DMS79 (cell line): ENCODE measurements at places on chromosomes 3 and 15.

DNA sequence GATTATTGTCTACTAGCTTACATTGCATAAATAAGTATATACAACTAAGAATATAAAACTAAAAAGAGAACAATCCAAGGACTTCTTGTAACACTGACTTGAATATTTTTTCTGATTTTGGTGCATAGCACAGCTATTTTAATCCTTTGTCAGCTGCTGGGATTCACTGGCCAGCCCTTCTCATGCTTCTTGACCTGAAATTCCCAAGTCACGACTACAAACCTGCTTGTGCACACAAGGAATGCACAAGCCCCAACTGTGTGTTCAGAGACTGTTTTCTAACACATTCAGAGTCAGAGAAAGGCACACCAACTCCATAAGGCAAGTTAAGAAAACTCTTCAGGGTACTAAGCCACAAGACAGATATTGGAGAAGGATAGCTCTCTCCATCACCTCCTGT is 80.9 kb downstream of the TNIK start:
- no peak for DNase-seq

- no peak for DNase-seq
These were observed 9.9 kb upstream of the PXK start for GRCh38 chr3:58322793-58323192.

DNA sequence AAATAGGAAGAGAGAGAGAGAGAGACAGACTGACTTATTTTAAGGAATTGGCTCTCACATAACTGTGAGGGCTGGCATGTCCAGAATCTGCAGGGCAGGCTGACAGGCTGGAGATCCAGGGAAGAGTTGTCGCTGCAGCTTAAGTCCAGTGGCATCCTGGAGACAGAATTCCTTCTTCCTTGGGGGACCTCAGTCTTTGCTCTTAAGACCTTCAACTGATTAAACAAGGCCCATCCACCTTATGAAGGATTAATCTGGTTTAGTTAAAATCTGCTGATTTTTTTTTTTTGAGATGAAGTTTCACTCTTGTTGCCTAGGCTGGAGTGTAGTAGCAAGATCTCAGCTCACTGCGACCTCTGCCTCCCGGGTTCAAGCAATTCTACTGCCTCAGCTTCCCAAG is 128.0 kb upstream of the ALDH1A3 start:
- no peak for DNase-seq

- DNase-seq = no peak
These were observed 124.3 kb downstream of the MYLK start for GRCh38 chr3:123759871-123760270.

DNA sequence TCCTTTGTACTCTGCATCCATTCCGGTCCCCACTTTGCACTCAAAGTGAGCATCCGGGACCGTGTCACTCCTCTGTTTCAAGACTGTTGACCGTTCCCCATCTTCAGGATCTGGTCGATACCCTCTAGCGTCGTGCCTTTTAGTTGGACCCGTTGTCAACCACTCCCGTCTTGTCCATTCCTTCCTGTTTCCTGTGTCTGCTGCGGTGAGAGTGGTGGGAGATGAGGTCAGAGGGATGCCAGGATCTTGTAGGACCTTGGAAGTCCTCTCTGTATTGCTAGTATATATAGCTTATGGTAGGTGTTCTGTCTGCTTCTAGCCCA is 624 bp downstream of the BRK1 start:
- no peak for DNase-seq

- no peak for DNase-seq
These were observed 639 bp downstream of the FOXP1 start for GRCh38 chr3:71582612-71583565.

DNA sequence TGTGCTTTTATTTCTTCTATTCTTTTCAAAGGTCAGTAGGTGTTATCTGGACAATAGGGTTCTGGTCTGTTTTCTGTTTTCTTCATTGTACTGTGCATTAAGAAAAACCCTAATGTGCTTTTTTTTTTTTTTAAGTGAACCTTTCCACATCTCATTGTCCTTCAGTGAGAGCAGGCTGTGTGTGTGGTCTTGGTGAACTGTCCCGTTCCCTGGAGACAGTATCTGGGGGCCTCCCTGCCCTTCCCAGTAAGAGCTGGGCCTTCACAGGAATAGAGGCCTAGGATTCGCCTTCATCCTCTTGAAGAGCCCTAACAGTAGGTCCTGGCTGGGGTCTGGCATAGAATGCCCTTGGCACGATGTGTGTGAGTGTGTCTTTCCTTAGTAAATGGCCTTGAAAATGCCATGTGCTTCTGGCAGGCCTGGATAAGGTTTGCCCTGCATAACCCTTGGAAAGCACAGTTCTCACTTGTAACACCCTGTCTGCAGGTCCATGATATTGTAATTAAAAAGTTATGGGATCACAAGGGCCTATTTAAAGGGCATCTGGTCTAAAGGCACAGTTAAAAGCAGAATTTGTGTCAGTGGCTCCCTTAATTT is 81.2 kb downstream of the IGF1R start:
- no peak for DNase-seq

GRCh38 chr3:137083332-137083731 is 125.5 kb downstream of the IL20RB start:
- no peak for DNase-seq

DNA sequence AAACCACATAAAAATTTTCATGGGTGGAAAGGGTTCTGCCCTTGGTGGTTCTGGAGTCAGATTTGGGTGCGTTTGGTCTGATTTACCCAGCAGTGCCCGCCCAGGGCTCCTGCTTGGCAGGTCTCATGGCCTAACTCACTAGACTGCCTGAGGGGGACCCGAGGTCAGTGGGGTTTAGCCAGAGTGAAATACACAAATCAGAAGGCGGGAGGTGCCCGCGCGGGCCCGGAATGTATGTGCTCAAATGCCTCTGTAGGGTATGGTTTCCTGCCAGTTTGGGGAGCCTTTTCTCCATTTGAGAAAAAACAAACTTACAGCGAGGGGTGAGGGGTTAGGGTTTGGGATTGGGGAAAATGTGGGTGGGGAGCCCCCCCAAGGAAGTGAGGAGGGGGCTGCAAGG is 70.9 kb upstream of the POLG start:
- DNase-seq = no peak

DNA sequence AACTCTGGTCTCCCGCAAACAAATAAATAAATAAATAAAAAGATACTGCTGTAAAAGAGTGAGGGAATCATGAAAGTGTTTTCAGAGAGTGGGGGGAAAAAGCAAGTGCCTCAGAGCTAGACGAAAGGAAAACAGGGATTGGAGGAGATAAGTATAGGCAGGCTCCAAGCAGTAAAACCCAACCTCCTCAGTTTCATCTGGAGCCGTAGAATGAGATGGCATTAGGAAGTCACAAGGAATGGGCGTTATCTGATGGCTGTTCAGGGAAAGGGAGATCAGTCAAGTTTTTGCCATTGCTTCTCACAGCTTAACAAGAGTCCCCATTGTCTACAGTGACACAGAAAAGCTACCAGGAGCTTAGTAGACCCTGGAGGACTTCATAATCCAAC is 451.5 kb upstream of the PPP2R3A start:
- DNase-seq = no peak

- no peak for DNase-seq
These were observed 531.3 kb upstream of the UBE2E2 start for GRCh38 chr3:22671848-22672247.

DNA sequence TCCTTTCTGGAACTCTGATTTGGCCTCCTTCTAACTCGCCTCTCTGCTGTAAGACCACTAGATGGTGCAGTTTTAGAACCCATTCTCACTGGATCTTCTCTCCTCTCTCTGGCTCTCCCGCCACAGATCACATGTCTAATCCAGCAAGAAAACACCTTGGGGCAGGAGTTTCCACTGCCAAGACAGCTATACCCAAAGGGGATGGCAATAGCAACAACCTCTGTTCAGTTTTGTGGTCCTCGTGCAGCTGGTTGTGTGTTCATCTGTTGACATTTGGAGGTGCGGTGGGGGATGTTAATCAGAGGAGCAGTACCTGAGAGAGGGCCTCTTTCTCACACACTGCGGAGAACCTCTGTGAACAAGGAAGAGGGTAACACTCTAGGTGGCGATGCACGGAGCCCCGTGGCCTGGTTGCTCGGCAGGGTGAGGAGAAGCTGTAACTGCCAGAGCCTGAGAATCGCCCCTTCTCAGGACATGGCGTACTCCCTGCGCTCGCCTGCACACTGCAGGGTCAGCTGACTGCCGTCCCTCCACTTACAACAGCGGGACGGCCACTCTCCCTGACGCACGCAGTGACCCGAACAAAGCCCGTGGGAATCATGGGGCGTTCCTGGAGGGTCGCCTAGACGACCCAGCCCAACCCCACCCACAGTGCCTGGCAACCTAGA is at the start of gene TEX55:
Gene TEX55, plus strand, starts transcription at position 666 of the 668 bp plus-strand sequence. CDS start 25 bp downstream, outside the sequence.
- DNase-seq = peak; percentile 2

DNA sequence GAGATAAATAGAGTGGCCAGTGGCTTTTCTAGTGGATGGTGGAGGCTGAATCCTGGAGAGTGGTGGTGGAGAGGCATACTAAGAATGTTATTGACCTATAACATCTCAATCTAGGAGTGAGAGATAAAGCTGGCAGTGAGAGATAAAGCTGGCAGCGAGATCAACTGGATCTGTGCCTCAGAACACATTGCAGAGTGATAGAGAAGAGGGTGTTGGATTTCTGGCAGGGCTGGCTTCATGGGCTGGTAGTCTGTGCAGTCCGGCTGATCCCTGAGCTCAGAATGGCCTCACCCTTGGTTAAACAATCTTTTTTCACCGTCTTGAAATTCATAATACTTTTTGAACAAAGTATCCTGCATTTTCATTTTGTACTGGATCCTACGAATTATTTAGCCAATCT is 221.2 kb downstream of the NLGN1 start:
- no peak for DNase-seq

DNA sequence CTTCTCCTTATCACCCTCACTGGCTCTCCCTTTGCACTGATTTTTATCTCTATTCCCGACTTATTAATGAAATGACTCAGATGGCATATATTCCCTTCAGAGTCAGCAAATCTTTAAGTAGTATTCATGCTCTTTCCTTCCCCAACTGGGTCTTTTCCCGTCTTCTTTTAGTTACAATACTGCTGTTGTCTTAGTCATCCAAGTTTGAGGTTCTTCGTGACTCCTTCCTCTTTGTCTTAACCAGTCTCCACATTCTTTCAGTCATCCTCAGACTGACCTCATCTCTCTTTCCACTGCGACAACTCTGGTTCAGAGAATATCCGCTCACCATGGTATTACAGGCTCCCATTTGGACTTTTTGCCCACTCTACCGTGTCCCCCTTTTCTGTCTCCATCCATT is 12.4 kb downstream of the WDR5B start:
- DNase-seq = no peak

DNA sequence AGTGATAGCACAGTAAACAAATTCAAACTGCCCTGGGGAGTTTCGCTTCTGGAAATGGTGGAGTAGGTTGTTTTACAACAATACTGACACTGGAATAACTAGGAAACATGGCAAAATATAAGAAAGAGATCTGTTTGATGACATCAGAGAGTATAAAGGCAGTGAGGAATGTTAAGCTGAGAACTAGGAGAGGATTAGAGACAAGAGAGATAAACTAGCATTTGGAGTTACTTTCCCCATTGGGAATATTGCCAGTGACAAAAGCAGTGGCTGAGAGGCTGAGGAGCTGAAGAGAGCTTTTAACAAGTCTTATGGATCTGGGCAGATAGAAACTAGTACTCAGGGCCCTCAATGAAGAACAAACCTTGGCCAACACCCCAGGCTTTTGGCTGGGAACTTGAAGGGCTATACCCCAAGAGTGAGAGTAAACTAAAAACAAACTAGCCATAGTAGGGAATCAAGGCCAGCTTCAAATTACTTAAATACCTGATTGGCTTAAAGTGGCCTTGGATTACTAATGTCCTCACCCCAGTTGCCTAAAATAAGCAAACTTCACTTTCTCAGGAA is 280.4 kb downstream of the KLF13 start:
- DNase-seq = no peak

- no peak for DNase-seq
These were observed 8.5 kb upstream of the MUC4 start for GRCh38 chr3:195820186-195820585.

GRCh38 chr3:14832975-14833722 is 14.4 kb downstream of the FGD5 start:
- DNase-seq = no peak

- DNase-seq = no peak
These were observed 181.6 kb downstream of the EPHA6 start for GRCh38 chr3:96996009-96996408.
